Activated CD4-positive, alpha-beta T cell treated with anti-CD3 and anti-CD28 coated beads for 48 hours (primary cell): ENCODE measurements at places on chromosomes 7 and 10.

DNA sequence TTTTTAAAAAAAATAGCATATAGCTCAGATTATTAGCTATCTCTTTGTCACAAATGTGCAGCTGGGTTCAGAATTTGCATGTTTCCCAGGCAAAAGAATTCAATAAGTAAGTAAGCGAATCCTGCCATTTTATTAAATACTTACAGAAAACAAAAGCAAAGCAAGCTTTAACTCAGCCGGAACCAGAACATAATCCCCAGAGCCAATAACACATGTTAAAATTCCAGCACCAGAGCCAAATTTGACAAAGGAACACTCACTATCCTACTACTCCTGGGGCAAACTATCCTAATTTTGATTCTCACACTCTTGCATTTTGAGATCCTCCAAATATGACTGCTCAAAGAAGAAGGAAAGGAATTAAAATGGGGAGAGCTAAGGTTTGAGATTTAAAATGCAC, 32.6 kb downstream of the LRRTM3 start:
- no peak for DNase-seq

DNA sequence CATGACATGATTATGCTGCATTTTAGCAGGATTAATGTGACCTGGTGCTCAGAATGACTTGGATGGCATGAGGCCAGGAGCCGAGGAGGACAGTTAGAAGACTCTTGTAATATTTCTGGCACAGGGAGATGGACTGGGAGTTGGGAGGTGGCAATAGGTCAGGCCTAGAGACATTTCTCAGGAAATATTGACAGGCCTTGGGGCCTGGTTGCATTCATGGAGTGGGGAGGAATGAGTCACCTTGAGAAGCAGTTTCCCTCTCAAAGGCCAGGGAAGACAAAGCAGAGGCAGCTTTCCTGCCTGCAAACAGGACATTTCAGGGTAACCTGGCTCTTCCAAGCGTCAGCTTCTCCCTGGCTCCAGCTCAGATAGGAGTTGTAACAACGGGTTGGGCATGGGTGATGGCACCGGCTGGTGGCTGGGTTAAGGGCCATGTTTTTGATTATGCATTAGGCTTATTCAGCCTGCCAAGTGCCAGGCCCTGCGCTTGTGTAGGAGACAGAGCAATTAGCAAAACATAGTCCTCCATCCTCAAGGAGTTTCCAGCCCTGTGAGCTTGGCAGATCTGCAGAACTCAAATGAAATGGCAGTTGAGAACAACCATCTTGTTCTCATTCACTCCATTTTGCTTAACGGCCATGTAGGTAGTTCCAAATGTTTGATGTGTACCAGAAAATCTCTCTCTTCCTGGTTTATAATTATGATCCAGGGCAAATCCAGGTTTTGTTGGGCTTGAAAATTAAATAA, 38.2 kb downstream of the HK1 start:
- DNase-seq: no peak

DNA sequence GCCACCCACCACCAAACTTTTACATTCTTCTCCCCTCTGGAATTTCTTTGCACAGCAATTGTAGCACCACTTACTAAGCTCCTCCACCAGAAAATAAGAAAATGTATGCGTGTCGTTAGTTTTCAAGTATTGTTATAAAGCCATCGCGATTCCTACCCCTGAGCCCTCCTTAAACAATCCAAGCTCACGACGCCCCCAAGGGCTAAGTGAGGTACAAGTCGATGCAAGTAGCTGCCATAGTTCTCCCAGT, 1.3 kb downstream of the FRAT2 start:
- no peak for DNase-seq

- no peak for DNase-seq
Measured at GRCh38 chr10:3067859-3068179, 471 bp downstream of the PFKP start.

GRCh38 chr10:118045837-118046394, 825 bp downstream of the RAB11FIP2 start:
- peak; percentile 29 for DNase-seq

- no peak for DNase-seq
Measured at GRCh38 chr7:11552676-11553296, 279.2 kb downstream of the THSD7A start.
